A673 (cell line): ENCODE measurements at places on chromosomes 2 and 18. TPM values are rescaled to one million over a fixed set of nuclear protein-coding genes. Genes with fewer than 3 reads are reported as not detected.
A peak's percentile ranks its signal among the peaks of the same experiment; 100 is the strongest.

The ERBB4 gene
- total RNA-seq = 37.5 and 40.6 TPM in 2 replicates

The PLGLB1 gene
- total RNA-seq = 2.0 and 3.3 TPM in 2 replicates

The VWC2L gene
- not detected in 2 replicates for total RNA-seq

The ZSCAN30 gene
- total RNA-seq = 17.0 and 18.1 TPM in 2 replicates

DNA sequence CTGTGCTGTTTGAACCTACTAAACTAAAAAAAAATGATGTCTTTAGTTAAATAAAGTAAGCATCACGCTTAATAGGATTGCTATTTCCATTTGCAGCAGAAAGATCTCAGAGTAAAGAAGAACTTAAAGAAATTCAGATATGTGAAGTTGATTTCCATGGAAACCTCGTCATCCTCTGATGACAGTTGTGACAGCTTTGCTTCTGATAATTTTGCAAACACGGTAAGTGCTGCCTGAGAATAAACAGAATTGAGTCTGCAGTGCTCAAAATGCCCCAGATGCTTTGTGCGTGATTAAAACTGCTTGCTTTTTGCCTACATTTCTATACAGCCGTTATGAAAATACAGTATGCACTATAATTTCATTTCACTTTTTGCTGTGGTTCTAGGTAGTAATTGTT is 3.9 kb downstream of the CDCA7 start:
- no peak for DNase-seq

The FOXD4L1 gene
- not detected in 2 replicates for total RNA-seq

The LRATD1 gene
- not detected in 2 replicates for total RNA-seq

- DNase-seq = peak; percentile 69
These were observed 697 bp downstream of the KCMF1 start for GRCh38 chr2:84971510-84972206.

The EHD3 gene
- total RNA-seq = 4.4 and 4.8 TPM in 2 replicates

DNA sequence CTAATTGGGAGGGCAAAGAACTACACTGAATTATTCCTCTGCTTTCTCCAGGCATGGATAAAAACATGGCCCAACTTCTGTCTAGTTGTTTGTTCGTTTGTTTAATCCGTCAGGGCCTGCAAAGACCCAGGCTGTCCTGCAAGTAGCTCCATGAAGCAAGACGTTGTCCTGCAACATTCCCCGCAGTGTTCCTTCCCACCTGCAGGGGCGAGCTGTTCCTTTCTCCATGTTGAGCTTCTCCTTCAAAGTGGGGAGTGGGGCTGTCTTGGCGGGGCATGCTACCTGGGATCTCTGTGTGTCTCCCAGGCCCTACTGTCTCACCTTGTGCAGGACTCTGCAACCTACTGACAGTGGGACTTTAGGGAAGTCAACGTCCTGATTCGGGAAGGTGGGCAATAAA is 264.0 kb upstream of the SMIM21 start:
- no peak for DNase-seq

DNA sequence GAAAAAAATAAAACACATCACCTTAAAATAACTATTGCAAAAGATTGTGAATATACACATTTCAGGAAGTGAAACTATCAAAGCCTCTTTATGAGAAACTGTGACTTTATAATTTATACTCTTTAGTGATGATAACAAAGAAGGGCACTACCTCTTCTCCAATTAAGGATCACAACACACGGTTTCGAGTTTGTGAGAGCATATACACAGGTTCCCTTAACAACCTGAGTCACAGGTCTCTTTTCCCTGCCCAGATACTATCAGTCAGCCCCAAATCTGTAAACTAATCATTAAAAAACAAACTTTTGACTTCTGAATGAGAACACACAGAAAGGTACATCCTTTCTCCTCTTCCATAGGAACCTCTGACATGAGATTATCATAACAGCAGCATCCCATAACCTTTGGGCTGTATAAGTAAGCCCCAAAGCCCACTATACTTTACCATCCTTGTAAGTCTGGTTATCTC is 44.9 kb downstream of the PTPN2 start:
- DNase-seq = no peak

DNA sequence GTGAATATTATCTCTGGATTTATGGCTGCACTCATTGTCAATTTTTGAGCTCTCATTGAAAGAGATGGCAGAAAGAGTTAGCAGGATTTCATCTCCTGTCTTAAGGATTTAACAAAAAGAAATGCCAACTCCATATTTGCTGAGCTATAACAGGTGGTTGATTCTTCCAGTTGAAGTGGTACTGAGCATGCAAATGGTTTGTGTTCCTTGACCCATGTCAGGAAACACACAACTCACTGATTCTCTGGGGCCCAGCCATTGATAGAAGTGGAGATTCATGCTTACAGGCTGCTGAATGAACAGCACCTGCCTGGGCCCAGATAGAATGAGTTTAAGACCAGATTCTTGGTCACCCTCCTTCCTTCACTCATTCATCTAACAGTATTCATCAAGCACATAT is 128.8 kb downstream of the CERS6 start:
- no peak for DNase-seq

- no peak for DNase-seq
These were observed 215.5 kb downstream of the GBX2 start for GRCh38 chr2:235952714-235953113.

DNA sequence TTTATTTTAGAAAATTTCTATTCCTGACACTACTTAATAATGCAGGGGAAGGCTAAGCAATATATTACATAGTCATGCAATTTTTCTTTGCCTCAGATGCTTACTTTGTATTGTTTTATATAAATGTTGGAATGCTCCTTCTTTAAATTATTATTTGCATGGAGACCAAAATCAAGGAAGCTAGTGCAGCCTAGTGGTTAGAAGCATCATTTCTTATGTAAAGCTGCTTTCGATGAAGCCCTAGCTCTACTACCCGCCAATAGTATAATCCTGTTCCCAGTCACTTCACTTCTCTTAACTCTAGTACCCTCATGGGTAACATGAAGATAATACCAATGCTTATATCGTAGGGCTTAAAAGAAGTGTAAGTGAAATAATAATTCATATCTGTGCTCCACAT is 198.9 kb downstream of the LRATD1 start:
- no peak for DNase-seq

DNA sequence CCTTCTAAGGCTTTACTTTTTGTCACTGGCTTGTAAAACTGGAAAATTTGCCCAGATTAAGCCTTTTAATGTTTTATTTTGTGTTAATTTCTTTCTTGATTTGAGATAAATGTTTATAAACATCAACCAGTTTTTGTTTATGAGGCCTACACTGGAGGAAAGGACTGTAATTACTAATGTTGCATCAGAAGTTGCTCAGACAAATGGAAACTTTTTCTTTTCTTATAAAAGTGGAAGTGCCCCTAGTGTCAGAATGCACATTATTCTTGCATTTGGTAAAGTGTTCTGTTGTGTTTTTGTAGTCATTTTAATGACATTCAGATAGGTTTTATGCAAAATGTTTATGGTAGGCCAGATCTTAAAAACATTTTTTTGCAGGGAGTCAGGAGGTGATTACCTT is 25.3 kb downstream of the LCLAT1 start:
- DNase-seq = no peak

The COLEC11 gene
- 0.63 and 0.77 TPM in 2 replicates for total RNA-seq

DNA sequence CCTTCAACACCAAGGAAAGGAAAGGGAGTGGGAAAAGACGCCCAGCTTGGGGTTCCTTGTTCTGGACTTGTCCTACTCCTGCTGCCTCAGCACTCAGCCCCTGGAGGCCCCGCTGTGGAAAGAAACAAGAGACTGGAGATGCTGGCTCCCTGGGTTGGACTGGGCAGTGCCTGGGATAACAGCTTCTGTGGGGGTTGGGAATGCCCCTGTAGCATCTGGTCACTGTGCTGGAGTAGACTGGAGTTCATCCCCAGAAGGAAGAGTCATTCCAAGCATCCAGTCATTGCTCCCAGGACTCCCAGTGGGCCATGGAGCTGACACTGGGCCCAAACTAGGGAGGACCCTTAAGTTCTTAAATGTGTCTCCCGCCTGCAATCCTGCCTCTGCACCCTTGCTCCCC is 129.3 kb upstream of the HAAO start:
- DNase-seq = no peak

The ARHGAP25 gene
- total RNA-seq = 5.4 and 6.2 TPM in 2 replicates

DNA sequence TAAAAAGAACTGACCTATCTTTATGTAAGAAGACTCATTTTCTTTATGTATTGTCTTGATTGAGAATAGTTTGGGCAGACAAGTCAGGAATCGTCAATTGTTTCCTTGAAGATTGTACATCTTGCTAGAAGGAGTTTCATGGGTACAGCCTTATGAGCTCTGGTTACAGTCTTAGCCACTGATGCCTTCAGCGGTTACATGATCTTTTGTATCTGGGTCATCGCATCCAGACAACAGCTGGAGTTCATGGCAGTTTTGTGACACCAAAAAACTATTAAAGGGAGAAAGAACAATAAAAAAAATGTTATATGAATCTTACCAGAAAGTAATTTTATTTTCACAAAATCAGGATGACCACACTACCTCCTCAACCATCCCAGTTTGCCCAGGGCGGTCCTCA is 520.5 kb upstream of the CDH7 start:
- DNase-seq = no peak

The PPP4R1 gene
- total RNA-seq = 65.2 and 67.4 TPM in 2 replicates

The RAB27B gene
- total RNA-seq = 0.04 TPM in 1 of 2 replicates, not detected in the other

- no peak for DNase-seq
These were observed 40.1 kb upstream of the CAPN13 start for GRCh38 chr2:30847329-30847728.

GRCh38 chr2:175540421-175540820 is 358.9 kb upstream of the ATP5MC3 start:
- no peak for DNase-seq

DNA sequence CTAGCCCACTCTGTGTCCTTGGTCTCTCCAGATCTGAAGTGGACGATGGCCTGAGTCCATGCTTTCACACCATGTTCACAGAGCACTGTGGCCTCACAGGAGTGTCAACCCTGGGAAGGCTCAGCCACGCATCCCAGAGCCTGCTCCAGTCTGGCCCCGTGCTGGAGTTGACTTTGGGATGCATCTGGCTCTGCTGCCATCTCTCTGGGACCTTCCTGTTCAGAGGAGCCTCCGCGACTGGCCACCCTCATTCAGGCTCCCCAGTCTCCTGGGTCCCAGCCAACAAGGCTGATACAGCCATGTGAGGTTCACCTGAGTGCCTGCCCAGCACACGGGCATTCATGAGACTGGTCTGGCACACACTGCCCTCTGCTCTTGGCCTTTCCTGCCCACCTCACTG is 199.7 kb upstream of the RAB6C start:
- no peak for DNase-seq

The CEP192 gene
- total RNA-seq = 46.4 and 50.2 TPM in 2 replicates

- no peak for DNase-seq
These were observed 22.1 kb upstream of the SERTAD2 start for GRCh38 chr2:64675860-64676259.

GRCh38 chr2:238631491-238632180 is 204.9 kb downstream of the ASB1 start:
- no peak for DNase-seq

The ZC3H6 gene
- 7.6 and 14.0 TPM in 2 replicates for total RNA-seq

The LYG2 gene
- total RNA-seq = not detected in 2 replicates

- peak; percentile 32 for DNase-seq
These were observed 71.7 kb downstream of the PTRHD1 start for GRCh38 chr2:24721470-24721869.

DNA sequence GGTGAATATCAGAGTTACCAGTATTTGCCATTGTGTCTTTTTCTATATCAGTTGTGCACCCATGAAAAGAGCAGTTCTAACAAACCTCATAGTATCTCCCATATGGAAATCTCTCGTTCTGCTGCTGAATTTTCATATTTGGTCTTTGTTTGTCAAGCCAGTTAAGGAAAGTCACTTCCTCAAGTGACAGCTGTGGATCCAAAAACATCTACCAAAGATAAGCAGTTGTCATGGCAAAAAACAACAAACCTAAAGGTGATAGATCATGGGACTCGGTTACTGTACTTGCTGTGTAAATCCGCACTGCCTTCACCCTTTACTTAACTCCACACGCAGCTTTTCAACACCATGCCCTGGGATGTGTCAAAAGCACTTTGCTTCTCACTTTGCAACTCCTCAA is 17.3 kb downstream of the BMP10 start:
- no peak for DNase-seq

The HOXD13 gene
- 32.7 and 33.8 TPM in 2 replicates for total RNA-seq

The C1QL2 gene
- total RNA-seq = 0.98 and 1.5 TPM in 2 replicates

The ZSWIM2 gene
- not detected in 2 replicates for total RNA-seq

The ESPNL gene
- 0.30 and 0.72 TPM in 2 replicates for total RNA-seq

DNA sequence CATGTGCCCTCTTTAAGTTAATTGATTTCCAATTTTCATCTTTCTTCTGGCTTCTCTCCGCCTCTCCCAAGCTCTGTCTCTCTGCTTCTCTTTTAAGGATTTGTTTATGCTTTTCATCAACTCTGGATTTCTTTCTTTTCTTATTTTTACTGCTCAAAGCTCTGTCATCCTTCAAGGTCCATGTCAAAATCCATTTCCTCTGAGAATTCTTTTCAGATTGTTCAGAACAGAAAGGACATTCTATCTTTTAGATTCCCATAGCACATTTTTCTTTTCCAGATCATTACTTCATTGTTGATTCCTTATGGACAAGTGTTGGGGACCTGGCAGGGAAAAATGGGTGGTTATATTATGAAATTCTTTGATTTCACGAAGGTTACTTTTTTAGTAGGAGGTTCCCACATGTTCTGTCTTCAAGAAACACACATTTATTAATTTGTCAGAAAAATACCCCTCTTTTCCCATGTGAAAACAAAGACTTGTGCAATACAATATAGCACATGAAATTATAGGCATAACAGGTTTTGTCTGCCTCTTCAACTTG is 12.3 kb downstream of the PMAIP1 start:
- DNase-seq = no peak

The MEX3C gene
- 55.9 and 60.2 TPM in 2 replicates for total RNA-seq
